ENCODE measurements at places on chromosomes 6 and 20.

GRCh38 chr20:25233016-25233772 lies 14.7 kb upstream of the PYGB start:
- no peak for DNase-seq

DNA sequence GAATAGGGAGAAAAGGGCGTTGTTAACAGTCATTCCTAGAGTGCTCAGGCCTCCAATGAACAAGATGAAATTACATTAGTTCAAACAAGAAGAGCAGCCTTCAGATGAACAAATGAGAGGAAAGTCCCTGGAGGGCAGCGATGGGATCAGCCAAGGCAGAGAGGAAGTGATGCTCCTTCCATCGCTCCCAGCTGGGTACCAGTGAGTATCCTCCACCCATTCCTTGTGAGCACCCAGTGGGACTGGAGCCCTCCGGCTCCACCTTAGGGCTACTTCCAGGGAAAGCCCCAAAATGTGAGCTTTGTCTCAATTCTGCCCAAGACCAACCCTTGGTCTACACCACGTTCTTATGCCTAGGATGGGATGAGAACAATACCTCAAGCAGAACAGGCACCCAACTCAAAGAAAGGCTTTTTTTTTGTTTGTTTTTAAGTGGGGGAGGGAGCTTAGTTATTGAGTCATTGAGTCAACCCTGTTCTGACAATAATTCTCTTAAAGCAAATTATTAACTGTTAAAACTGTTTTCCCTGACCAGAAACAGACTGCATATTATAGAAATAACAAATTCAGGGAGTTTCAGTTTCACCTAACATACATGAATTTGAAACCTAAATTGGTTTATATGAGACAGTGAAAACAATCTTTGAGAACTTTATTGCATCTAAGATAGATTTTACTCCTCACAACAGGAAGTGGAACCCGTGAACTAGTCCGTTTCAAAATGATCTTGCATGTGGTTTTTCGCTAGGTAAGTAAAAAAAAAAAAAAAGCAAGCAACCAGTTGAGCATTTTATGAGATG lies 106.9 kb downstream of the IPCEF1 start:
- DNase-seq: no peak

DNA sequence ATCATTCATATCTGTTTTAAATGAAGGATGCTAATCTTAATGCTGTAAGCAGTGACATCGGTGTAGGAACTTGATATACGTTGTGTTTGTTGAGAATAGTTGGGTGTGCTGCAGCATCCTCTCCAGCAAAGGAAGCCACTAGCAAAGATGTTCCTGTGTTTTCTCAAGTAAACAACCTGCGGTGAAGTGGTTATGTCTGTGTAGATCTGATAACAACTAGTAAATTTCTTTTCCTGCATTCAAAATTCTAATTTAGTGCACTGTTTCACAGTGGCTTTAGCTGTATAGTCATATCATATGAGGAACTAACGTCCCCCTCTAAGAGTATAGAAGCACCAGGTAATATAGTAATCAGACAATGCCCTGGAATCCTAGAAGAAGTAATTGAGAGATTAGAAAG lies 38.7 kb downstream of the NCOA7 start:
- DNase-seq: no peak

- no peak for DNase-seq
These were observed 24.6 kb downstream of the RIMS4 start for GRCh38 chr20:44785768-44786167.

- DNase-seq: no peak
These were observed 51.7 kb downstream of the VSTM2L start for GRCh38 chr20:37954626-37955025.

- no peak for DNase-seq
These were observed 531.7 kb downstream of the TFAP2B start for GRCh38 chr6:51350308-51350904.

- no peak for DNase-seq
These were observed 34.7 kb downstream of the BMP2 start for GRCh38 chr20:6802227-6802626.

DNA sequence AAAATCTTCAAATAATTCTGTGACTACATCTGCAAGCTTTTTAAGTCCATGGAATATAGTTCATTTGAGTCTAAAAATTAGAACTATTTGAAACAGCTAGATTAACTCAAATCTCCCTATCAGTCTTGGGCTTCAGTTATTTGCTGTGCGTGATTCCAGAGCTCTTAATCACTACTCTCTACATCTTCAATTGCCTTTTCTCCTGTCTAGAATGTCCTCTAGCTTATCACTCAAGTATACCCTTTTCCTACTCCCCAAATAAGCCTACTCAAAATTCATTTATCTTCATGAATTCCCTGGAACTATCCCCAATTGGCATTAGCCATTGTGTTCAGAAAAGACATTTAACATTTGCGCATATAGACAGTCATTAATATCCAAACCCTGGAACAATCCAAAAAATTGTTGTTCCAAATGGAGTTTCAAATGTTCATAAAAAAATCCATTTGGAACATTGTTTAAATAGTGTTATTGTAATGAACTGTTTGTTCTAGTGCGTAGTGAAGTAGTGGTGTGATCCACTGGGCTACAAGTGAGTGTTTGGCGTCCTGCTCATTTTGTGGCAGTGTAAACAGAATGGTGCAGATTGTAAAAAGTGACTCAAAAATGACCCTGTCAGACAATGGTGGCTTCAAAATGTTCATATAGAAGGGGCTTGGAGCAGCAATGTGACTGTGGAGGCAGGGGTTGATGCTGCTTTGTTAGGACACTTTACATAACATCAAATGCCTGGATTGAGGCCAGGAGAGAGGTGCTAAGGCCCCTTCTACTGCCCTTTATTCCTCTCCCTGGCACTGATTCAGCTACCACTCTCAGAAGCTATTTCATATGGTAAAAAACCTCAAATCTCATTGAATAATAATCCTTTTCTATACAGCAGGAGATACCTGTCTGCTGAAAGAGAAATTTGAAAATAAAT lies 122.3 kb downstream of the KIF6 start:
- no peak for DNase-seq

- DNase-seq: no peak
These were observed 14.1 kb downstream of the REM1 start for GRCh38 chr20:31489152-31489551.

DNA sequence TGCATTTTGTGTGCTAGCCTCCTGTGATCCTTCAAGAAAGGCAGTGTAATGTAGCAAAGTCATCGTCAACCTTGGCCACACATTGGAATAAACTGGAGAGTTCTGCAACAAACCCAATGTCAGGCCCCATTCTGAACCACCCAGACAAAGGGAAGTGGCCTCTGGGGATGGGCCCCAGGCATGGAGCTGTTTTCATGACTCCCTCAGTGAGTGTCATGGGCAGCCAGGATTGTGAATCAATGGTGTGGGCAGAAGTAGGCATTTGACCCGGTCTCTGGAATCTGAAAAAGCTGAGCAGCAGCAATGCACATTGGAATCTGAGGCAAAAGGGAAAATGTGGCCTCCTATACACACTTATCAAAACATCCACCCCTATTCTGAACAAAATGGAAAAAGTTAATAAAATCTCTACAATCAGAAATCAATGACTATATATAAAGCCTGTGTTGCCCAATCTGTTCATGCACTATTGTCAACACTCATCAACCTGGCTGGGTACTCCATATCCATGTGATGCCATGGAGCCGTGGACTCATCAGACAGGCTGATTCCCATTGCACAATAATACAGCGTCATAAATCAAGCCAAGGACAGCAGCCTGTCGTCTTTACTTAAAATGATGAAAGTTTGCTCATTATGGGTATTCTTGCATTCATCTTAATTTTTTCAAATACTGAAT lies 134.9 kb upstream of the STMND1 start:
- no peak for DNase-seq

DNA sequence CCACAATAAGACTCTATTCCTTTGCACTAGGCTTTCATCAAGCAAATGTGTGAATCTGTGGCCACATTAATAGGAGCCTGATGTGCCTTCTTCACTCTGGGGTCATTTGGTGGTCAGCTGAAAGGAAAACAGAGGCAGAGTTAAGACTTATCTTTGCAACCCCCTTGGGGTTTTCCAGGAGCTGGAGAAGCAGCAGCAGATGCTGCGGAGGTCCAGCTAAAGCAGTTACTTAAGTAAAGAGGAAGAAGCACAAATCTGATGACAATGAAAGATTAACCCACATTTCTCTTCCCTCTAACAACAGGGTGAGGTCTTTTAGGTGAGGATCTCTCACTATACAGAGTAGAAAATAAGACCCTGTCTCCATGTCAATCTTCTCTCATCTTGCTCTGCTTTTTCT lies 45.4 kb upstream of the QKI start:
- no peak for DNase-seq

DNA sequence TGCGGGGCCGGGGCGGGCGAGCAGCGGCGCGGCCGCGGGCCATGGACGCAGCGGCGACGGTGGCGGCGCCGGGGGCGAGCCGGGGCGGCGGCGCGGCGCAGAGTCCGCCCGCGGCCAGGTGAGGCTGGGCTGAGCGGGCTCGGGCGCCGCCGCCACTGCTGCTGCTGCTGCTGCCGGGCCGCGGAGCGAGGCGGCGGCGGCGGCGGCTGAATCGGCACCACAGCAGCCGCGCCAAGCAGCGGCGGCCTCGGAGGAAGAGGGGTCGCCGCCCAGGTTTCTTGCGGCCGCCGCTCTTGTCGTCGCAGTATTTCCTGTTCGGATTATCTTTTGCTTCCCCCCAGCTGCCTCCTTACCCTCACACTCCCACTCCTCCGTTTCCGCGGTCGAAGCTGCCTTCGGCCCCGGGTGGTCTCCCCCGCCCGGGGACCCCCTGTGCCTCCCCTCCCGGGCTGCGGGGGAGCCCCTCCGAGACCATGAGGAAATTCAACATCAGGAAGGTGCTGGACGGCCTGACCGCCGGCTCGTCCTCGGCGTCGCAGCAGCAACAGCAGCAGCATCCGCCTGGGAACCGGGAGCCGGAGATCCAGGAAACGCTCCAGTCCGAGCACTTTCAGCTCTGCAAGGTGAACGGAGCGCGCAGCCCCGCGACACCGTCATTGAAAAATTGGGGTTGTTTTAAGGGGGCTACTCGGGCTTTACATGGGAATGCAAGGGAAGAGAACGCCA lies at the start of gene STXBP5:
Gene STXBP5, plus strand, starts transcription at position 358 of the 726 bp plus-strand sequence. Its CDS starts 116 bp downstream, at position 474.
- DNase-seq: peak; percentile 31

- no peak for DNase-seq
These were observed 7.8 kb upstream of the CST3 start for GRCh38 chr20:23645575-23645974.

GRCh38 chr6:78430521-78430920 lies 436.8 kb upstream of the IRAK1BP1 start:
- no peak for DNase-seq

GRCh38 chr6:107641500-107641941 lies 151.6 kb downstream of the SOBP start:
- DNase-seq: no peak

DNA sequence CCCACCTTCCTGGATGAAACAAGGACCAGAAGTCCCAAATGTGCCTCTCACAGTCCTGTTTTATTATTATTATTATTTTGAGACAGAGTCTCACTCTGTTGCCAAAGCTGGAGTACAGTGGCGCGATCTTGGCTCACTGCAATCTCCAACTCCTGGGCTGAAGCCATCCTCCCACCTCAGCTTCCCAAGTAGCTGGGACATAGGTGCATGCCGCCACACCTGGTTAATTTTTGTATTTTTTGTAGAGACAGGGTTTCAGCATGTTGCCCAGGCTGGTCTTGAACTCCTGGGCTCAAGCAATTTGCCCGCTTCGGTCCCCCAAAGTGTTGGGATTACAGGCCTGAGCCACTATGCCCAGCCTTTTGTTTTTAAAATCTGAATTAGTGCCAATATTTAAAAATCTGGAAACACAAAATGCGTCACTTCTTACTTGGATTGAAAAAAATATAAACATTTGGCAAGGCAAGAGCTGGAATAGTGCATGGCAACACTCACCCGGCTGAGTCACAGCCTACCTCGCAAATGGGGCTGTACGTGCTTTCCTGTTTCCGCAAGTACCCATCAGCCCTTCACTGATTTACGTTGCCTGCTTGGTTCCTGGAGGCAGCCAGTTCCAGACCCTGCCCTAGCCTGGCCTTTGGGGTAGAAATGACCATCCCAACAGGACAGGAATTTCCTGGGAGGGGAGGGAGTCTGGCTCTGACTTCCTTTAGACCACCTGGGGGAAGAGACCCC lies 6.3 kb downstream of the SDCBP2 start:
- no peak for DNase-seq

- no peak for DNase-seq
These were observed 50.1 kb upstream of the SMOC2 start for GRCh38 chr6:168390749-168391420.

DNA sequence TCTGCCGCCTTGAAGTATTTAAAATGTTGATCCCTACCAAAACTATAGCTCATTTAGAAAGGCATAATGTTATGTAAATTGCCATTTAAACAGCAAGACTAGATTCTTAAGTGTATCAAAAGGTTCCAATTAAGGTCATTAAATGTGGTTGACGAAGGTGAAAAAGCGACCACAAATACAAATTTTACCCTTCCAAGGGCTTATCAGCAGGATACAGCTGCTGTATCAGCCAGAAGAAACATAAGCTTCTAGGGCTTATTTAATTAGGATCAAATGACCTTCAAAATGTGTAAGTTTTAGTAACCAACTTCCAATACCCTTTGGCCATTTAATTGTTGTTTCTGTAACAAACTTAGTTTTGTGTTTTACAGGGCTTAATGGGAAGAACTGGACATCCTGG lies 139.9 kb downstream of the COL9A1 start:
- DNase-seq: no peak

DNA sequence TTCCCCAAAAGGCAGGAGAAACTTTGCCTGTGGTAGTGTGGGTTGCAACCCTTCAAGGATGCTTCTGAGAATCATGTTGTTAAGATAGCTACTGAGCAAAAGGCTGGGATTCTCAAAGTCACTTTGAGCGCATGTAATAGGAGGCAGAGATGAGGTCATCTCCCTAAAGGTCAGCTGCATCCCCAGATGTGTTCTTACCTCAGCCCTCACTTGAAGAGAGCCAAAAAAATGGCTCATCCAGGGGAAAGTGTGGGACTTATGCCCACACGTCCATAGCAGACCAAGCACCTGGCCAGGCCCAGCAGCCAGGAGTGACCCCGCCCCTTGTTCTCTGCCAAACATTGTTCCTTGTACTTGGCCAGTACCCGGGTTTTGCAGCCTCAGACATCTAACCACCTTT lies 187.0 kb upstream of the BMP2 start:
- DNase-seq: no peak

- no peak for DNase-seq
These were observed at the start of gene SOX18 for GRCh38 chr20:64049060-64049877. TSS of gene SOX18 (minus strand) at chr20:64049639. CDS start at chr20:64049516, 123 bp downstream.

DNA sequence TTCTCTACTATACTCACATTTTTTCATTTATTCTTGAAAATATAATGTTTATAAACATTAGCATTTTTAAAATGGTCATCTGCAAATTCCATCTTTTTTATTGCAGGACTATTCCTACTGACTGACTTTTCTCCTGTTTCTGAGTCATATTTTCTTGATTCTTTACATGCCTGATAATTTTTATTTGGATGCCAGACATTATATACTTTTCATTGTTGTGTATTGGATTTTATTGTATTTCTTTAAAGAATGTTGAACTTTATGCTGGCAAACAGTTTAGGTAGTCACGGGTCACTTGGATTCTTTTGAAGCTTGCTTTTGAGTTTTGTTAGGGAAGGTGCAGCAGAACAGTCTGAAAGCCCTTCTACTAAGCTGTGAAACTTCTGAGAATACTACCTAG lies 403.2 kb downstream of the ARHGAP18 start:
- no peak for DNase-seq
